ENCODE measurements at places on chromosomes 16 and 17.

DNA sequence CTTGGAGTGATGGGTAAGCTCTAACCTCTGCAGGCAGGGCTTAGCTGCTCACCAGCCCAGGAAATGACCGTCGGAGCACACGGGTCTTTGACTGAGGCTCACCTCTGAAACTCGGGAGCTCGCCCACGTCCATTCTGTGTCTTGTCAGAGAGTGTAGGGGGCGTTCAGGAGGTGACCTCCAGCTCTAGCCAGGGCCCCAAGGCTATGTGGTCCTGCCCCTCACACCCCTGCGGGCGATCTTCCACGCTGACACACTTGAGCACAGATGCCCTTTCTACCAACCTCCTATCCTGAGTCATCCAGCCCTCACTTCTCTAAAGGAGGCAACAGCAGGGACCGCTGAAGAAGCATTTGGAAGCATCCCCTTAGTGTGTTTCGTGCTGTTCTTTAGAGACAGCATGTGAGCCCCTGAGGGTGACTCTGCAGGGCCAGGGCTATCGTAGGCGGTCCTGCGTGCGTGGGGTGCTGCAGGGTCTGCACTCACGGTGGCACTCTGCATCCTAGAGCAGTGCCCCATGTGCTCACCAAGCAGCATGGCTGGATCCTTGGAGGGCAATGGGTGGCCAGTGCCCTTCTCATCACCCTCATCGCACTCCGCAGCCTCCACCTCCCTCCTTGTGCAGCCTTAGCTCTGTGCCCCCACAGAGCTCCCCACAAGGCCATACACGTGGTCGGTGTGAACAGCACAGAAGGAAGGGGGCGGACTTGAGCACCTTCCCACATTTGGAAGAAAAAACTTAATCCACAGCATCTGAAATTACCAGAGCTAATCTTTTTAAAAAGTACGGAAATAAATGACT is 33.8 kb downstream of the SLC47A1 start:
- DNase-seq = no peak

GRCh38 chr16:85687651-85688471 is 893 bp downstream of the GINS2 start:
- no peak for DNase-seq

- DNase-seq = no peak
These were observed 5.2 kb downstream of the USP7 start for GRCh38 chr16:8958344-8959167.

DNA sequence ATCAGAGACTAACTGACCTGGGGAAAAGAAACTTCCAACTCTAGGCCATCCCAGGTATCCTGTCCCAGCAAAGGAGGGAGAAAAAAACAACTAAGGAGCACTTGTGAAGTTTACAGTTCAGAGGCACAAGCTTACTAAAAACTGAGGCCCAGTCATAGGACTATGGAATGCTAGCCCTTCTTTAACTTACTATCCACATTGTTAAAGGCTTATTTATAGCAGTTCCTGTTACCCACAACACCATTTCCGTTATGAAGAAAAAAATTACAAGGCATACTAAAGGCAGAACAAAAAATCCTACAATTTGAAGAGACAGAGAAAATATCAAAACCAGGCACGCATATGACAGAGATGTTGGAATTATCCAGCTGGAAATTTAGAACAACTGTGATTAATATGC is 159.1 kb downstream of the CDH11 start:
- DNase-seq = no peak

- DNase-seq = no peak
These were observed 202.0 kb downstream of the C16orf78 start for GRCh38 chr16:49575346-49576172.

DNA sequence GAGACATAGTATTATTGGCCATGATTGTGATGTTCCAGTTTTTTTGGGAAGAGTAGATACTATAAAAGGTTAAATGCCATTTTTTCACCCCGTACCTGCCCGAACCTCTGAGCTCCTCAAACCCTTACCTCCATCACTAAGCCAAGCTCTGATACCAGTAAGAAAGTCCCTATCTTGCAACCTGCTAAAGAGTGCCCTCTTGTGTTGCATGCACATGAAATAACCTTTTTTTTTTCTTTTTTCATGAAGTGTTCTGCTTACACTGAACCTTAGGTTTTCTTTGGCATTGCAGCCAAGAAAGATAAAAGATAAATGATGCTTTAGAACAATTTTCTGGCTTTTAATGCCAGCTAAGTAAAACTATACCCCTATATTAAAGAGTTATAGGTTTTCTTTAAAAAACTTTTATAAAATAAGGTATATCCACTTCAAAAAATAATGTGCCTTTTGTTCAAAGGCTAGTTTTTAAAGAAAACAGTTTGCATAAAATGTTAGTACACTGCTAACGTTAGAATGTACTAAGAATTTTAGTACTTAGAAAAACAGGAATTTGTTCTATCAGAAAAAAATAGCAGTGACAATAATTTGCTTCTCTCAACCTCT is 295.3 kb upstream of the PMFBP1 start:
- no peak for DNase-seq

DNA sequence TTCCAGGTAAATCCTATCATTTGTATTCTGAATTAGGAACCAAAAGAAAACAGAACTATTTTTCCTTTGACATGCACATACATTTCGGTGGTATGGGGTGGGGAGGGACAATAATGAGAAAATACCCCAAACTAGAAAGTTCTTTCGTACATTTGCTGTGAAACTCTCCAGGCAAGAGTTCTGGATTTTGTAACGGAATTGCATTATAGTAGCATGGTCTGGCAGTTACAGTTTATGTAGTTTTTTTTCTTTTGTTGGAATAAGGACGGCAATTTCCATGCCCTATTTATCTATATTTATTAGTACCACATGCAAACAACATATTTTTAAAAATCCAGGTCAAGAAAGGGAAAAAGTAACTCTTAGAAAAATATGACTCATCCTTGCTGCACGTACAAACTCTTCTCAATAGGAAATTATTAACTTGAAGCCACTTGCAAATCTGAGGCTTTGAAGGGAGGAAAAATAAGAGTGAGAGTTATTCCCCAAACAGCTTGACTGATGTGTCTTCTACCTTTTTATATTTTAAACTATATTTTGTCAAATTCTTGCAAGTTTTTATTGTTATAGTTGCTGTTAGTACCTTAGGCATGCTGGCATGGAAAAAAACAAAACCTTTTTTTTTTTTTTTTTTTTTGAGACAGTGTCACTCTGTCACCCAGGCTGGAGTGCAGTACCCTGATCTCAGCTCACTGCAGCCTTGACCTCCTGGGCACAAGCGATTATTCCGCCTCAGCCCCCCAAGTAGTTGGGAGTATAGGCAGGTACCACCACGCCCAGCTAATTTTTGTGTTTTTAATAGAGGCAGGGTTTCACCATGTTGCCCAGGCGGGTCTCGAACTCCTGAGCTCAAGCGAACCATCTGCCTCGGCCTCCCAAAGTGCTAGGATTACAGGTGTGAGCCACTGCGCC is 69.3 kb downstream of the WWP2 start:
- no peak for DNase-seq

- DNase-seq = no peak
These were observed 5.4 kb upstream of the CEP295NL start for GRCh38 chr17:78908426-78908825.

DNA sequence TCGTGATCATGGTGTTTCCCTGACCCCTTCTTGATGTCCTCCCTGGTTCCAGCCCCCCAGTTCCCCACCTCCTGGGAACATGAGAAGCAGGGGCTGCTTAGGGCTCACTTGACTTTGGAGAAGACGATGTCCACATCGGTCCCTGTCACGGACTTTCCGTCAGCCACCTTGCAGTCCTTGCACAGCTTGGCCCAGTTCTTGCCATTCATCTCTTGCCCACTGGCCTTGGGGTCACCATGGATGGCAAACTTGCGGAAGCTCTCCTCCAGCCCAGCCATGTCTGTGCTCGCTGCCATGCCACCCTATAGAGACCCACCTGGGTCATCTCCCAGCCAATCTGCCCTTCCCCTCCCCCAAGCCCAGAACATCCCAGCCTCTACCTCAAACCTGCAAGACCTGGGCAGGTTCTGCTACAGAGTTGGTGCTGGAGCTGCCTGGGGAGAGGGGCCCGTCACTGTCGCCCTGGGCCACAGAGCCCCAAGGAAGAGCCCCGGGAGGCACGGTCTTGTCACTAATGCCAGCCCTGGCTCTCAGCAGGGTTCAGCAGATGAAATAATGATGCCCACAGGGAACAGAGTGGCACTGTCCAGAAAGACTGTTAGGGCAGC is 2.4 kb downstream of the TPPP3 start:
- no peak for DNase-seq

GRCh38 chr17:8122924-8123694 is 797 bp downstream of the HES7 start:
- no peak for DNase-seq
